Activated T-helper 1 cell treated with anti-CD3 and anti-CD28 coated beads, Interleukin-12 subunit alpha, Interleukin-12 subunit beta, Interleukin-2, Interleukin-4 antibody, amounts not matched to agents 30 ng/mL and 10 ng/mL and 1 ng/mL, durations not matched to agents 14 hours and 24 hours and 36 hours (primary cell): ENCODE measurements at places on chromosomes 5 and 9.

DNA sequence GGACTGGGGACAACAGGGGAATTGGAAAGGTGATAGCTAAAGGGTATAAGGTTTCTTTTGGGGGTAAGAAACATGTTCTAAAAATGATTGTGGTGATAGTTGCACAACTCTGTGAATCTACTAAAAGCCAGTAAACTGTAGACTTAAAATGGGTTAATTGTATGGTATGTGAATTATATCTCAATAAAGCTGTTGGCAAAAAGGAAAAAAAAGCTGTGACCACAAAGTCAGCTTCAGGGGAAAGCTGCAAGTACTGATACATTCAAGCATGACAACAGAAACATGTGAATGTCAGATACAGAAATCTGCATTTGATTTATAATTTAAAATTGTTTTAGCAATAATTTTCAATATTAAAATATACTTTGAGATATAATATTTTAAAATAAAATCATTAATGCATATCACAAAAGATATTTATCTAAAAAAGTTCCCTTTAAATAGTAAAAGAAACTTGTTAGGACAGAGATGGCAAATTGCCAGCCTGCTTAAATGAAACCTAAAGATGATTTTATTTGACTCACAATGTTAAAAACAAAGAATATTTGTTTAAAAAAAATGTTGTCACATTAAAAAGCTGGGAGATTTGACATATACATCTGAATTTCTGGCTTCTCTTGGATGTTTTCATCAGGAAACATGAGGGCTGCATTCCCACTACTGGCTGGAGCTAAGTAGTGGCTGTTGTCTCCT lies 66.0 kb downstream of the TBCA start:
- no peak for DNase-seq

DNA sequence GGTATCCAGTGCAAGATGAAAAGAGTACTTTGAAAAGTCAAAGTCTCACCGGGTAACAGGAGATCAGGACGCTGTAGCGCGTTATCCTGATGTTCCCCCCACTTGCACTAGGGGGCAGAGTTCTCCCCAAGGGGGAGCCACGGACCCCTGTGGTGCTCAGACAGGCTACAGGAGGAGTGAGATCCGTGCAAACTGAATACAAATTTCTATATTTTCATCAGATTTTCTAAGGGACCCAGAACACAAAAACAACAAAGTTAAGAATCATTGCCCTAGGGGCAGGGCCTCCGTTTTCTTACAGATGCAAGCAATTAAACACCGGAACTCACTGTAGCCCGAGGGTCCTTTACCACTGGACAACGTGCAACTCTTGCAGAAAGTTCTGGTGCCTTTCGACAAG lies 2.0 kb downstream of the MYO10 start:
- DNase-seq: no peak

DNA sequence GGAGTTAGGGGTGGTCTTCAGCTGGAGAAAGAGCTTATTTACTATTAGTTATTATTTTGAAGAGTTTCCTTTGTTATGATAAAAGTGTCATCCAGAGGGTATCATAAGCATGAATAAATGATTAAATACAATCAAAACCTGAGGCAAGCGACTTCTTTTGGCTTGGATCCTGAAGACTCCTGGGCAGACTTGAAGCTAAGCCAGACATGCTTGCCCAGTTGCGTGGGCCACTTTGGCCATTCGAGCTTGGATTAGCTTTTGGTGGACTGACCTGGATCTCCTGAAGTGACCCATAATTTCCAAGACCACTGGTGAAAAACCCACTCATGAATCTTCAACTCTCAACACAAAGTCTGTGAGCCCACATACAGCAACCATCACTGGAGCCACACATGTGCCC lies 335.8 kb downstream of the NR2F1-AS1 start:
- no peak for DNase-seq

GRCh38 chr5:108529381-108529780 lies 147.5 kb upstream of the FBXL17 start:
- no peak for DNase-seq

- DNase-seq: no peak
These were observed 95.8 kb downstream of the PCSK1 start for GRCh38 chr5:96337048-96337781.

GRCh38 chr5:44361342-44362001 lies 27.7 kb downstream of the FGF10 start:
- DNase-seq: no peak

- DNase-seq: no peak
These were observed 125.2 kb downstream of the FSTL4 start for GRCh38 chr5:133487093-133487492.

DNA sequence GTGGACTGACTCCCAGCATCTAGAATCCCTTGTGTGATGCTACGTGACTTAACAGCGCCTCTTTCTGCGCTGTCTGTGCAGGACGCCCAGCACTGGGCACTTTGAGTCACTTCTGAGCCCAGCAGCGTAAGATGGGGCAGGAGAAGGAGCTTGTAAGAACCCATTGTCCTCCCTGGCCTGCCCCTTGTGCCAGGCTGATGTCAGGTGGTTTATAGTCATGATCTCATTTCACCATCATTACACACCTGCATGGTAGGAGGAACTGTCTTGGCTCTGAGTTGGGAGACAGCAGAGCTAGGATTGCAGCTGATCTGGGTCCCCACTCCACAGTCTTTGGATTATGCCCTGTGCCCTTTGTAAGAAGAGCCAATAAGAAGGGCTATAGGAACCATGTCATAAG lies 12.2 kb downstream of the ERGIC1 start:
- no peak for DNase-seq

GRCh38 chr9:35508069-35508468 lies 18.2 kb downstream of the RUSC2 start:
- DNase-seq: no peak

DNA sequence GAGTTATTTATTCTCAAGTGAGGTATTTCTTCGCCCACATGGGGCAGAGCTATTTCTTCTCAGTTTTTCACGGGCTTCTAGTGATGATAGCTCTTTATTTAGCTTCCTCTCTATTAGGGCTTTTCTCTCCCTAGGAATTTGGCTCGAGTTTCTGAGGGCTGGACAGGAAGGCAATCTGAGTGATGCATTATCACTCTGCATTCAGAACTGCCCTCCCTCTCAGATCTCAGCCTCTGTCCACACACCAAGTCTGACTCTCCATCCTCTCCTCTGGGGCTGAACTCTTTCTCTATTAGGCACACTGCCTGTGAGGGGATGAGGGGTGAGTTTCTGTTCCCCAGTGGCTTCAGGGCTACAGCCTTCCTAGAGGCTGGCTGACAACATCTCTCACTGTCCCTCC lies 14.9 kb upstream of the SCAMP1 start:
- no peak for DNase-seq

DNA sequence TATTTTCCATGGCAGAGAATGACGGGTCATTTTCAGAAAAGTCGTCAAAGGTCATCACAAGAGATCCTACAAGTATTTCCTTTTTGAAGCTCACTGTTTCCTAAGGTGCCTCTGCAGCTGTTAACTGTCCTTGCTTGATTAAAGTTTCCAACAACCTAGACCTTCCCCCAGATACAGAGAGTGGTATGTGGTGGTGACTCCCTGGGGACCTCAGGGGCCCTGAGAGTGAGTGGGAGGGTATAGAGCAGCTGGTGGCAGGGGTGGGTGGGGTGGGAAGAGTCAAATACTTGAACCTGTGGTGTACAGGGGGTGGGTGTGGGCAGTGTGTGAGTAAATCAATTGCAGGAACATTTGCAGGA lies 1.6 kb upstream of the CD72 start:
- no peak for DNase-seq

GRCh38 chr5:132834057-132834456 lies 3.6 kb upstream of the SHROOM1 start:
- no peak for DNase-seq

- DNase-seq: no peak
These were observed 5.1 kb upstream of the WWC1 start for GRCh38 chr5:168286386-168286785.

GRCh38 chr9:137956039-137956438 lies 78.5 kb downstream of the CACNA1B start:
- DNase-seq: no peak

GRCh38 chr5:140321796-140322195 lies 18.9 kb upstream of the PFDN1 start:
- DNase-seq: no peak

- DNase-seq: no peak
These were observed 20.0 kb downstream of the APC start for GRCh38 chr5:112757468-112758208.

DNA sequence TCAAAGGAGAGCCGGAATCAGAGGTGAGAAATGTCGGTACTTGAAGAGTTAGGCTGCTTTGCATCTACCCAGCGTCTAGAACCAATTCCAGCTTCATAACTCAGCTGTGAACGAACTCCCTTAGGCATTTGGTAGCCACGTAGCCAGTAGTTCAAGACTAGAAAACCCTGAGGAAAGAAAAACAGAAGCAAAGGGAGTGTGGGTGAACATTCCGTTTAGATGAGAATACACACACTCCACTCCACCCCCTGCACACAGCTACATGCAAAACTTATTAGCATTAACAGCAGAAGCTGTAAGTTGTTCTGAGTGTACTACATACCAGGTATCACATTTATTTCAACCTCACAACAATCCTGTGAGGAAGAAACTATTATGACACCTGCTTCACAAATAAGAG lies 78.3 kb downstream of the SMIM23 start:
- DNase-seq: no peak

DNA sequence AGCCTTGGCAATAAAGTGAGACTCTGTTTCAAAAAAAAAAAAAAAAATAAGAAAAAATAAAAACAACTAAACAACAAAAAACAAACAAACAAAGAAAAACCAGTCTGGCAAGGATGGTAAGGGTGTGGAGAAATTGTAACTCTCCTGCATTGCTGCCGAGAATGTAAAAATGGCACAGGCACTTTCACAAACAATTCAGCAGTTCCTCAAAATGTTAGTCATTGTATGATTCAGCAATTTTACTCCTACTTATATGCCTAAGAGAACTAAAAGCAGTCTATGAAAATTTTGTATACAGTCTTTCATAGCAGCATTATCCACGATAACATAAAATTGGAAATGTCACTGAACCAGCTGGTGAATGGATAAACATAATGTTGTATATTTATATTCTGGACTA lies 280.4 kb downstream of the CDH9 start:
- DNase-seq: no peak

- no peak for DNase-seq
These were observed 28.7 kb upstream of the MEGF9 start for GRCh38 chr9:120742951-120743416.

DNA sequence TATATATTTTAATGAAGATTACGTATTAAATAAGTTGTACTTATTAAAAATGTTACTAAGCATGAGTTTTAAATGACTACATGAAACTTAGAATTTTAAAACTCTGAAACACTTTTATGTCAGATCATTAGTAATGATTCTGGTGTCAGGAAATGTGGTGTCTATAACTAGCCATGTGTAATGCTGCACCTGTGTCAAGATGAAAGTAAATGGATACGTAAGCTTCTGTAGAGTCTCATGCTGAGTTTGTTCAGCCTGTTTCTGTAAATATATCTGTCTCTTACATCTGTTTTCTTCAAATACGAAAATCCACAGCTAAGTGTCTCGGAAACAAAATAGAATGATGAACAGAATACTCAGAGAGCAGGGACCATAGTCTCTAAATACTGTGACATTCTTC lies 278.0 kb upstream of the SMC2 start:
- DNase-seq: no peak

DNA sequence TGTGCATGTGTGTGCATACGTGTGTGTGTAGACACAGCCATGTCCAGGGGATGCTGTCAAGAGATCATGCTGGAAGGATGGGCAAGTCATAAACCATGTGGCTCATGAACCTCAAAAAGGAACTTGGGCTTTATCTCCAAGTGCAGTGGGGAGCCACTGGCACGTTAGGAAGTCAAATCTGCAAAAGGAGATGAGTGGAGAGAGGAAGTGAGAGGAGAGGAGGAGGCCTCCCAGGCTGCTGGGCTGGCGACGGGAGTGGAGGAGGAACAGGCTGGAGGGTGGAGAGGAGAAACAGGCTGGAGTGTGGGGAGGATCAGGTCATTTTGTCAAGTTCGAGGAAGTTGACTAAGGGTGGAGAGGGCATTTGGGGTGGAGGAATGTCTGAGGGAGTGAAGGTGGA lies 29.2 kb upstream of the TIFAB start:
- DNase-seq: no peak

GRCh38 chr9:37126214-37126788 lies 5.9 kb downstream of the ZCCHC7 start:
- no peak for DNase-seq

- no peak for DNase-seq
These were observed 298.6 kb downstream of the PARP8 start for GRCh38 chr5:50964746-50965653.

DNA sequence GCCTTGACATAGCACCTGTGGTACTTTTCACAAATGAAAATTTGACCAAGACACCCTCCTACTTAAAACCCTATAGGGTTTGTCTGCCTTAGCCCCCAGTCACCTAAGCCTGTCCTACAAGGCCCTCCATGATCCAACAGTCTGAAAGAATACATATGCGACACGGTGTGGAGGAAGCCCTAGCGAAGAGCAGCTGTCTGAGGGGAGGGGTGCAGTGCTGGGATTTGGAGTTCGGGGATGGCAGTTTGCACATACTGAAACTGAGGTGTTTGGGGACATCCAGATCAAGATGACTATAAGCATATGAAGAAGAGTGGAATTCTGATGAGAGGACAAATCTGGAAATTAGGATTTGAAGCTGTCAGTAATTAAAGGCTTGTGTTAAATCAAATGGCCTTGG lies 7.2 kb upstream of the MYORG start:
- DNase-seq: no peak

DNA sequence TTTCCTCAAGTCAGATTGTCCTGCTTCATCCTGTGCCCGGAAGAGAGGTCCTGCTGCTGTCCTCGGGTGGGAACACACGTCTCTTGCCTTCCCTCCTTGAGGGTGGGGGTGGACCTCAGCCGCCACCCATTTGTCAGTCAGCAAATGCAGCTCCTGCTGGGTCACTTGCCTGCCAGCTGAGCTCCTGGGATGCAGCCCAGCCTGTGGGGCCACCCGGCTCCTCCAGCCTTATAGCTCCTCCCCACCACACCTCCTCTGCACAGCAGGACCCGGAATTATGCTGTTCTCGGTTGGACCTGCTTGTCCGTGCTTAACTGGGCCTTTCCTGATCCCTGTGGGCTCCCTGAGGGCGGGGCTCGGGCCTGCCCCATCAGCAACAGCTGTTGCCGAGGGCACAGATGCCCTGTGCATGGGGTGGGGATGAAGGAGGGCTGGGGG lies 52.7 kb downstream of the RXRA start:
- no peak for DNase-seq
